ENCODE measurements at places on chromosomes 1 and 21. TPM values are rescaled to one million over a fixed set of nuclear protein-coding genes. Genes with fewer than 3 reads are reported as not detected.

DNA sequence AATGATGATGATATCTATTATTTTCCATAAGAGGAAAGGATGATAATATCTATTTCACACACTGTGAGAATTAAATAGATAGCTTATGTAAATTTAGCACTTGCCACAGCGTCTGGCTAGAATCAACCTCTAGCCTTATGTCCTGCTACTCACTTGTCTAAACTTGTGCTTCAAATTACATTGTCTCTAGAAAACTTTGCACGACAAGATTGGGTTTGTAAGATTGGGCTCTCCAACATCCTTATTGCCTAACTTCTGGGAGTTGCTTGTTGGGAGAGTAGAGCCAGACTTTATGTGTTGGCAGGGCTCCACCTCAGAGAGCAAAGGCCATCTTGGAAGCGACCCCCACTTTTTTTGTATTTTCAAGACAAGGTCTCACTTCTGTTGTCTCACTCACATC is 50.0 kb upstream of the POGK start:
- no peak overlapping the region for H3K27ac ChIP-seq
- H3K36me3 ChIP-seq: no peaks in the 10 kb centered on the region
- no peak overlapping the region for H3K4me3 ChIP-seq
- no peak for DNase-seq
- no peaks in the 10 kb centered on the region for H3K4me1 ChIP-seq

GBP1 gene
- total RNA-seq: 16.5 TPM

CELA2B gene
- not detected for total RNA-seq

FMN2 gene
- not detected for total RNA-seq
